ENCODE measurements at places on chromosomes 3 and 15.

- DNase-seq: no peak
Observed at GRCh38 chr3:190644766-190645165, 130.9 kb downstream of the IL1RAP start.

- no peak for DNase-seq
Observed at GRCh38 chr3:44419116-44419922, 58.2 kb downstream of the ZNF445 start.

- DNase-seq: no peak
Observed at GRCh38 chr3:134933997-134934396, 138.9 kb downstream of the EPHB1 start.

DNA sequence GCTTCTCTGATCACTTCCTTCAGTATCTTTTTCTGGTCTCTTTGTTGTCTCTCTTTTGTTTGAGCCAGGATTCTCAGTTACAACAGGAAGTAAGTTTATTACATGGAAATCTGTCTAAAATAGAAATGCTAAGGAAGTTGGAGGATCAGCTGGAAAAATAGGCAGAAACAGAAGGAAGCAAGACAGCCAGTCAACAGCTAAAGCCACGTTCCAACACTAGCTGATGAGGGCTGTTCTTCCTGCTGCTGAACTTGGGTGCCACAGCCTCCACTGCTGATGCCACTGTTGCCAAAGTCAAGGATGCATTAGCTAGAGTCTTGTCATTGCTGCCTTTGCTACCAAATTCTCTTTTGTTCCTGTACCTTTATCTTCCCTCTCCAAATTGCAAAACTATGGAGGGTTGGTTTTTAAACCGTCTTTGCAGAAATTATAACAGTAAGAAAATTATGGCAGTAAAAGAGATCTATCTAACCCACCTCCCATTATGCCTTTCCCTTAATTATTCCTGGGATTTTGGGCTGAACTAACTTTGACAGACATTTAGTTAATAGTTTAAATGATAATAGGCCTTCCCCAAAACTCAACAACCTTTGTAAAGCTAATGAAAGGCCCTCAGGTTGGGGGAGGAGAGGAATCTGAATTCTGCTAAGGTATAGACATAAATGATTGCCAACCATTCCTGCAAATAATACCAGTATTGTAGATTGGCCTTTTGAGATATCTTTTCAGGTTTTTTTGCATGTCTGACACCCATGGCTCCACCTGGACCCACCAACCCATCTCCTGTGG, 27.4 kb upstream of the OR5K4 start:
- no peak for DNase-seq

GRCh38 chr3:197082871-197083270, 53.3 kb upstream of the MELTF start:
- no peak for DNase-seq
